ENCODE measurements at places on chromosomes 16 and 17.

DNA sequence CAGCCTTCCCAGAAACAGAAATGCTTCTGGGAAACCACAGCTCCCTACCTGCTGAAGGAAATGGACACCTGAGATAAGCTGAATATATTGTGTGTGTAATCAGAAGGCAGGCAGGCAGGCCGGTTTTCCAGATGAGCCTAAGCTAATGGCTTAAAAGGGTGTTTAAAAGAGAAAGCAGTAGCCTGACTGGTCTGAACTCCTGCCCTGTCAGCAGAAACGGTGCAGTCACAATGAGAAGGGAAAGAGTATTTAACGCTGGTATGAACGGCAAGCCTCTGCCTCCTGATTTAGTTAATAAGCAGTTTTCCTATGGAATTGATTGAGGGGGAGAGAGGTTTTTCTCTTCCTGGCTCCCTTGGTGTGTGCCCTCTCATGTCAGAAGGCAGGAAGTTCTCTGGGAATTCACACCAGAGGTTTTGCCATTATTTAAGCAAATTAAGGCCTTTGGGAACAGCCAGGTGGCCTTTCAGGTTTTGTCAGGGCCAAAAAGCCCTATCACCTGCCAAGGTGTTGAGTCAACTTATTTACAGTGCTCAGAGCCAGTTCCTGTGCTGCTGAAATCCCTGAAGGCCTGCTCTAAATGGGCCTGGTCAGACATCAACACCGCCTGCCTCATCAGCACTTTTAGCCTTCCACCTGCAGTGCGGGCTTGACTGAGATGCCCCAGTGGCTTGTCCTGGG, 41.6 kb downstream of the CDH1 start:
- no peak for DNase-seq

GRCh38 chr17:17480593-17481148, 3.9 kb downstream of the MED9 start:
- DNase-seq: no peak

GRCh38 chr17:29617481-29618271, 5.0 kb downstream of the CORO6 start:
- DNase-seq: peak; percentile 60

- no peak for DNase-seq
Measured at GRCh38 chr16:14329727-14330350, 258.7 kb downstream of the MRTFB start.

DNA sequence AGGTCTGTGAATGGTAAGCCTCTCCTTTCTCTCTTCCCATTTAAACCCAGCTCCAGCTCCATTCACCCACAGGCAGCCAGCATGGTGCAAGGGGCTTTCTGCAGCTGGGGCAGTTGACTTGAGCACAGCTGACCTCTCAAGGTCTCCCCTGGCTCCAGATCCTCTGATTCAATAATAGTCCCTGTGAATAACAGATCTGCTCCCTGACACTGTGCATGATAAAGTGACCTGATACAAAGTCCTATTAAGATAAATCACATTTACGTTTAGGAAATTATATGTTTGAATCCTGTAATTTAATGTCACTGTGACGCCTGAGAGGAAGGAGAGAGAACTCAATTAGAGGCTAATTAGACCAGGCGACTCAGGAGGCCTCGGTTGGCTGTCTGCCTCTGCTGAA, 540.4 kb upstream of the CDH11 start:
- DNase-seq: no peak

DNA sequence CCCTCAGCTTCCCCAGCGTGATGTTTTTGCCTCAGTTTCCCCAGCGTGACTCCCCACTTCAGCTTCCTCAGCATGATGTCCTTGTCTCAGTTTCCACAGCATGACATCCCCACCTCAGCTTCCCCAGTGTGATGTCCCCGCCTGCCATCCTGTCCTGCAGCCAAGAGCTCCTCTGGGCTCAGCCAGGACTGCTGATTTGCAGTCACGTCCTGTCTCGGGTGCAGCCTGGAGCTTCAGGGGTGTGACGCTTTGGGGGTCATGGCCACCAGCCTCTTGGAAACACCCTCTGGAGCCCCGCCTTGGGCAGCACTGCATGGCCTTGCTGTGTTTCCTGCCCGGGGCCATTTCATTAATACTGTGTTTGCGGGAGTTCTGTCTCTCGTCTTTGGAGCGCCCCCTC, 16.5 kb upstream of the NUDT16L1 start:
- DNase-seq: no peak

- no peak for DNase-seq
Measured at GRCh38 chr17:77006971-77007649, 133.7 kb upstream of the SEC14L1 start.

DNA sequence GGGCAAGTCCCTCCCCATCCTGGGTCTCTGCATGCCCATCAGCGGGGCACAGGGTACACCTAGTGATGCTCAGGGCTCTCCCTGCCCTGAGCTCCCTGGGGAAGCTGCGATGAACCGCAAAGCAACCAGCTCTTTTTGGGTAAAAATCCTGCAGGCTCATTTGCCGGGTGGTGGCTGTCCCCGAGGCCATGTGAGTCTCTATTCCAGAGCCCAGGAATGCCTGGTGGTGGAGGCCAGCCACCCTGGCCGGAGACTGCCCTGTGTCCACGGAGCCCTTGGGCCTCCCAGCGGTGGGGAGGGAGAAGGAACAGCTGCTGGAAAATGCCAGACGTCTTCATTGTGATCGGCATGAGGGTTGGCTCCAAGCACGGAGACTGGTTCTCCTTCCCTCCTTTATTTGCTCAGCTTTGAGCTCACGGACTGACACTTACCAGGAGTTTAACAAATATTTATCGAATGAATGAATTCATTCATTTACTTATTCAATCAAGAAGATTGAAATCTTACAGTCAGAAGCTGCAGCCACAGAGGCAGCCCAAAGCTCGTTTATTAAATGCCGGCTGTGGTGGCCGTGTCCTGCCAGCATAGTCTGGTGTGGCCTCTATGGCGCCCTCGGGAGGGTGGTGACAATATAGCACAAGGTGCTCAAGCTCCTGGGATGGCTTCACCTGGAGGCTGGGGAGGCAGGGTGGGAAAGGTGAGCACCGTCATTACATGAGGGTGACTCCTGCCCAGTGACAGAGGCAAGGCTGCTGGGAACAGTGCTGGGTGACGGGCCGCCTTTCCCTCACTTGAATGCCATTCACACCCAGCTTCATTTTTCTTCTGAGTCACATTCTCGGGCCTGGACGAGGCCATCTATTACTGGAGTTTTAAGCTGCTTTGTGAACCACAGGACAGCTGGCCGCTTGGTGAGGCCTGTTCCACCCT, 31.1 kb upstream of the JPH3 start:
- DNase-seq: peak; percentile 49

GRCh38 chr17:50059759-50060273, 3.9 kb downstream of the ITGA3 start:
- peak; percentile 80 for DNase-seq

DNA sequence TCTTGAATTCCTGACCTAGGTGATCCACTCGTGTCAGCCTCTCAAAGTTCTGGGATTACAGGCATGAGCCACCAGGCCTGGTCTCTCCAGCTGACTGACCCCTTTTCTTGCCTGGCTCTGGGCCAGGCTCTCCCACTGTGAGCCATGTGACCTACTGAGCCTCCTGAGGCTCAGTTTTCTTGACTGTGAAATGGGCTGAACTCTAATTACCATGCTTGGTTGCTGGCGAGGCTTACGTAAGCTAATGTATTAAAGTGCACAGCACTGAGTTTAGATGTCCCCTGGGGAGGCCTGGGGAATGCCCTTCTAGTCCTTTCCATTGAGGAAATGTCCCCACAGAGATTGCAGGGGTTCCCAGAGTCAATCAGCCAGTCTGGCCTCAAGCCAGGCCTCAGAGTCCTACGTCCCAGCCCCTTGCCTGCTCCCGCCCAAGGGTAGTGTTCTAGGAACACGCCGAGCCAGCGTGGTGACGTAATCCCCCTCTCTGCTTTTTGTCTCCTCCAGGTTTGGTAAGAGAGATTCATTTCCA, 45.8 kb upstream of the LGALS9 start:
- no peak for DNase-seq

GRCh38 chr16:57529391-57530103, 6.8 kb downstream of the CCDC102A start:
- DNase-seq: no peak

- peak; percentile 75 for DNase-seq
Measured at GRCh38 chr16:9072806-9073341, 18.6 kb upstream of the HAPSTR1 start.

DNA sequence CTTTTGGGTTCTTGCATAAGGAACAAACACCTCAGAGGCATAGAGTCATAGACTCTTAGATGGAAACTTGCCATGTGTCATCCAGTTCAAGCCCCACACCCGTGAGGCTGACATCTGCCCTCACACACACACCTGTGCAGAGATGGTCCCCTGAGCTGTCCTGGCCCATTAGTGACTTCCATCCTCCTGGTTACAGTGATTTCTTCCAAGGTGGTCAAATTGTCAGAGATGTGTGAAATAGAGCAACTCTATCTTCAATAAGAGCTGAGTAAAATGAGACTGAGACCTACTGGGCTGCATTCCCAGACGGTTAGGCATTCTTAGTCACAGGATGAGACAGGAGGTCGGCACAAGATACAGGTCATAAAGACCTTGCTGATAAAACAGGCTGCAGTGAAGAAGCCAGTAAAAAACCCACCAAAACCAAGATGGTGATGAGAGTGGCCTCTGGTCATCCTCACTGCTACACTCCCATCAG, 342.2 kb upstream of the TNRC6C start:
- peak; percentile 81 for DNase-seq

GRCh38 chr16:85174871-85175723, 62.8 kb upstream of the CIBAR2 start:
- peak; percentile 54 for DNase-seq

DNA sequence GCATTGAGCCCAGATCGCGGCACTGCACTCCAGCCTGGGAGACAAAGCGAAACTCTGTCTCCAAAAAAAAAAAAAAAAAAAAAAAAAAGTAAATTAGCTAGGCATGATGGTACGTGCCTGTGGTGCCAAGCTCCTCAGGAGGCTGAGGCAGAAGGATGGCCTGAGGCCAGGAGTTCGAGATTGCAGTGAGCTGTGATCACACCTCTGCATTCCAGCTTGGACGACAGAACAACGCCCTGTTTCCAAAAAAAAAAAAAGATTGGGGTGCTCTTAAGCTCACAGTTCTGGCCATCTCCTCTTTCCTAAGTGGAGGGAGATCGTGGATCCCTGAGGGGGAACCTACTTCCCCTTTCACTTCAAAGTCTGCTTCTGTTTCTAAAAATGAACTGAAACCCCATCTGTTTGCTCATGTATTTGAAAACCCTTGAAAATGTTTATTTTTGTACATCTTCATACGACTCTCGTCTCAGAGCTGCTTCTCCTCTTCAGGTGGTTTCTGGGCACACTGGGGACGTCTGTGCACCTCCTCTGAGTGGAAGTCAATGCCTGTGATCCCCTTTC, 138.8 kb downstream of the PRKCA start:
- no peak for DNase-seq

- peak; percentile 99 for DNase-seq
Measured at GRCh38 chr17:76370261-76370993, 14.0 kb upstream of the SPHK1 start.

GRCh38 chr16:83568345-83568744, 239.4 kb upstream of the HSBP1 start:
- DNase-seq: no peak

- no peak for DNase-seq
Measured at GRCh38 chr16:63978240-63978639, 1143.6 kb downstream of the CDH11 start.

DNA sequence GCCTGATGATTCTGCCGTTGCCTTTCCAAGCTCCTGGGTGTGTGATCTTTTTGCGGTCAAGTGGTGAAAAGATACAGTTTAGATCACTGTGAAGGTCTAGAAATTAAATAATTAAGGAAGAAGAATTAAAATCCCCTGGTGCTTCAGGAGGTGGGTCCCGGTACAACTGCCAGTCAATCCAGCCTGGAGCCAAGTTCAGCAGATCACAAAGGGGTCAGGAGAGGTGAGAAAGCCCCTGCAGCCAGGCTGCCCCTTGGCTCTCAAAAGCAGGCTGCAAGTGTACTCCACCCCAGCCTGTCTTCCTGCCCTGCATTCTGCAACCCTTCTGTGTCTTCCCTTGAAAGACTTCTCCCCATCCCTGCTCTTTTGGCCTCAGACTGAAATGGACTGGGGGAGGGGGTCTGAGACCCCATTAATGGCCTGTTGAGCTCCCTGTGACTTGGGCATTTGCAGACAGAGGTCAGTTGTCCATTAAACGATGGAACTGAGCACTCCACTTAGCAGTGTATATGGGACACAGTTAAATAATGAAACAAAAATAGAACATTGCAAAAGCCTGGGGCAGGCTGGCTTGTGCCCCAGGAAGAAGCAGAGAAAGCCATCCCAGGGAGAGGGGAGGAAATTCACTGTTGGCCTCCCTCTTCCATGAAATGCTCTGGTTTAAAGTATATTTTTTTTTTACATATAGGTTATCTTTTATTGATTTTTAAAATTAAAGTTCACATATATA, 15.1 kb downstream of the CACNG5 start:
- DNase-seq: no peak

GRCh38 chr16:83661656-83662055, 146.1 kb upstream of the HSBP1 start:
- no peak for DNase-seq

GRCh38 chr17:8957721-8958120, 7.8 kb downstream of the PIK3R5 start:
- DNase-seq: no peak

DNA sequence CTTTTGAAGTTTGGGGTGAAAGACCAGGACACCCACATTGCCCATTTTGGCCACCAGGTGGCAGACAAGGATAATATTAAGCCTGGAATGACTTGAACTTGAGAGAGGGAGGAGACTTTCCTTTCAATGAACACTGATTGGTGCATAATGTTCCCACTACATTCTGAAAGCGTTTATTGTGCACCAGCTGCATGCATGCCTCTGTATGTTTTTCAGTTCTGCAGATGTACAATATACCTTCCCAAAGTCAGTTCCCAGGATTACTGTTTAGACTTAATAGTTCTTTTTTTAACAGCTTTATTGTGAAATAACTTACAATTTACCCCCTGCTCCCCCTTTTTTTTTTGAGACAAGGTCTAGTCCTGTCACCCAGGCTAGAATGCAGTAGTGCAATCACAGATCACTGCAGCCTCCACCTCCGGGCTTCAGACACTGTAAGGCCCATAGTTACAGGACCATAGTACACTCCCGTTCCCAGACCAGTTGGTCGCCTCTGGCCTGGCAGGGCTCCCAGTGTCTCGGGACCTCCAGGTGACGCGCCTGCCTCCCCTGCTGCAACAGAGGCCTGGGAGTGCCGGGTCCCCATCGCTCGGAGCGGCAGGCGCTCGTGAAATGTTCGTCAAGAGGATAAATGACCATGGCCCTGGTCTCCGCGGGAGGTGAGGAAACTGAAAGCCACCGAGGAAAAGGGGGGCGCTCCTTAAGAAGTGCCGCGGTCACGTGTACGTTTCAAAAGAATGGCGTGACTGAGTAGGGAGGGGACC, 12.2 kb downstream of the CES2 start:
- DNase-seq: peak; percentile 79

All from fibroblast of skin of back (primary cell).